Myocyte (in vitro differentiated cells): ENCODE measurements at places on chromosomes 11 and 22.

DNA sequence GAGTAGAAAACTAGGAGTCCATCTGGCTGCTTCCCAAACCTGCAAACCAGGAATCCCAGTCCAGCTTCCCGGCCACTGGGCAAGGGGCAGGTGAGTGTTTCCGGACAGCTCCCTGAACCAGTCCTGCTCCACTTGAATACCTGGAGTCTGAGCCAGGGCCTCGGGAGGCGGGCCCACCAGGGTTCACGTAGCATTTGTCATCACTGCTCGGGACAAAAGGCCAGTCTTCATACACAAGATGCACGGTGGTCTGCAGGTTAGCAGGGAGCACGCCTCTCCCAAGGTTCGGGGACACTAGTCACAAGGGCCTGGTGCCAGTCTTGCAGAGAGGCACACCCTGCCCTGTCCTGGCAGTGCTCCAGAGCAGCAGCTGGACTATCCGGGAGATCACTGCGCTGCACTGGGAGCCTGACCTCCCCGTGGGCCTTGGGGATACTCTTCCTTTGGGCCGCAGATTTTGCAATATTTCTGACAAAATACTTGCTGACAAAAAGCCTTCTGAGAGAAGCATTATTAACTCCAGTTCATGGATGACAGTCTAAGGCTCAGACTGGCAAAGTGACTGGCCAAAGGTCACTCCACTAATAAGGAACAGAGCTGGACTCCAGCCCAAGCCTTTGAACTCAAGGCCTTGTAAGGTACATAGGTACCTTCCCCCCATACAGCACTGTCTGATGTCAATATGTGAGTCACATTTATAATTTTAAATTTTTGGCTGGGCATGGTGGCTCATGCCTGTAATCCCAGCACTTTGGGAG is 25.1 kb downstream of the CD6 start:
- peak; percentile 37 for DNase-seq

GRCh38 chr22:30413745-30414524 is 11.6 kb upstream of the MTFP1 start:
- DNase-seq = no peak

DNA sequence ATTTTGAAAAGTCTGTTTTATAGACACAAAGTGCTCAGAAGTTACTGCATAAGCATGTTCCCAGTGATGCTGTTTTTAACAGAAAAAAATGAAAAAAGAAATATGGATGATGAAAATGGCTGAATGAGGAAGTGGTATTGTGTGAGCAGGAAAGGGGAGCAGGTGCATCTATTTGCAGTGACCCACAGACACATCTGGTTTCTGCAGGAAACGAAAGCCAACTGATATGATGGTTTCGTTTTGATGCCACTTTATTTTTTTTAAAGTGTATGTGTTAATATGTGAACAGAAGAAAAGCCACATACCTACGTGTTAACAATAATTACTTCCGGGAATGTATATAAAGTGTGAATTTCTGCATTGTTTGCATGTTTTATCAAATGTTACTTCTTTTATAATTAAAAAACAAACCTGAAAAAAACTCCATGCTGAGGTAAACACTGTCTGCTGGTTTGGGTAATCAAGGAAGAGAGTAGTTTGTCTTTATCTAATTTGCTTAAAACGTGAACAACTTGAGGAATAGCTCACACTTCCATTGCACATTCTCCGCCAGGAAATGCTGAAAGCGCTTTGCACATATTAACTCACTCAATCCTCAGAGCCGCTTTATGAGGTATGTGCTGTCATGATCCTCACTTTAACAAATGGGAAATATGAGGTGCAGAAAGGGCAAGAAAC is 1335.9 kb downstream of the TBC1D22A start:
- no peak for DNase-seq

DNA sequence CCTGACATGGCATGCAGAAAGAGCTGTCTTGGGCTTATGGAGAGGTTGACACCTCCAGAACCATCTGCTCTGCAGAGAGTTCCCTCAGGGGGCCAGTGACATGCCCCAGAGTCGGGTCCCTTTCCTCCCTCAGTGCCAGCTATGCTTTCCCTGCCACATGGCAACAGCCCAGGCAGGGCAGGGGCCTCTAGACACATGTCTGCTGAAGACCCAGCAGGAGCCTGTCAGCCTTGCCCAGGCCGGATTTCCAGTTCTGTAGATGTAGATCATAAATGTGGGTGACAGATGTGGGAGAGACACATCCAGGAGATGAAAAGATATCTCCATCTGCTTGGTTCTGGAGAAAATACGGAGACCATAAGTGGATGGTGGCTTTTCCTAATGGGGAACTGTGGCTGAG is 25.5 kb downstream of the NAV2 start:
- DNase-seq = no peak

GRCh38 chr22:40708177-40708576 is 28.9 kb downstream of the MCHR1 start:
- DNase-seq = no peak

GRCh38 chr11:111120696-111121302 is 124.7 kb upstream of the POU2AF2 start:
- no peak for DNase-seq

- DNase-seq = peak; percentile 45
Observed at GRCh38 chr11:76763573-76764346, 19.4 kb upstream of the TSKU start.

DNA sequence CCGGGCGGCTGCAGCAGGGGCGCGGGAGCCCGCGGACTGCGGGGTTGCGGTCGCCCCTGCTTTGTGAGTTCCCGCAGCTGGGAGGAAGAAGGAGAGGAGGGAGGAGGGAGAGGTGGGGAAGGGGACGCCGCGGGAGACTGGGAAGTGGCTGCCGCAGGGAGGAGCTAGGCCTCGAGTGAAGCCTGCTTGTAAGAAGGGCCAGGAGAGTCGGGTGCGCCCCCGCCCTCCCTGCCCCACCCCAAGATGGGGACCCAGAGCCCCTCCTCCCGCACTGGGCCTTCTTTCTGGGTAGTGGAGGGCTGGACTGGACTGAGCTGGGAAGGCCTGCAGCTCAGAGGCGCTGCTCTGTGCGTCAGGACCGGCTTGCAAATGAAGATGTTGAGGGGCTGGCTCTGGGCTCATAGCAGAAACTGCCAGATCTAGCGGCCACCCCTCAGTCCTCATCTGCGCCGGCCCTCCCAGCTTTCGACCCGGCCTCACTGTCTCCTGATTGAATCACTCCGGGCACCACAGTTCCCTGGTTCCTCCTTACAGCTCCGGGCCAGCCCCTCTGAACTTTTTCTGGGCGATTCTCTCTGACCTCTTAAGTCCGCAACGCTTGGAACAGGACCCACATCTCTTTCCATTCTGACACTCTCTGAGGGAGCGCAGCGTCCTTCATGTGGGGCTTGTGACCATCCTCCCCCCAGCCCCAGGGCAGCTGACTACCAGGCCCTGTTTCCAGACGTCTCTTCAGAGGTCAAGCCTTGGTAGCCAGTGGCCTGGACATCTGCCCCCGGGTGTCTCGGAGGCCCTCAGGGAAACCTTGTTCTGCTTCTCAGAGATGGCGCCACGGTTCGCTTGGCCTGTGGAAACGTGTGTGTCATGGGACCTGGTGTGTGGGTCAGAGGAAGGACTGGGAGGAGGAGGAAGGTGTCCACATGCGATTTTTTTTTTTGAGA is 21.9 kb downstream of the SERPINH1 start:
- peak; percentile 75 for DNase-seq

GRCh38 chr22:30392661-30393321 is 4.0 kb upstream of the SEC14L2 start:
- peak; percentile 40 for DNase-seq

DNA sequence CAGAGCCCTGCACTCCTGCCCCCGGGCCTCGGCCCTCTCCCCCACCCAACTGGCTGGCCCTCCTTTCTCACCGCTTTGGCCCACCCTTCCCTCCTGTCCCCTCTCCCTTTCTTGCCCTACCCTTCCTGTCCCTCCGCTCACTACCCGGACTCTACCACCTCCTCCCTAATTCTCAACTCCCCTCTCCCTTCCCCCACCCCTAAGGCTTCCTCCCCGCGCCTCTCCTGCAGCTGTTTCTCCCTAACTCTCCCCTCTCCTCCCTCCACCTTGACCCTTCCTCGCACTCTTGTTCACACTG is 421 bp downstream of the SLC15A3 start:
- peak; percentile 18 for DNase-seq

- peak; percentile 87 for DNase-seq
Observed at GRCh38 chr11:9748361-9748970, 84.6 kb downstream of the SWAP70 start.

DNA sequence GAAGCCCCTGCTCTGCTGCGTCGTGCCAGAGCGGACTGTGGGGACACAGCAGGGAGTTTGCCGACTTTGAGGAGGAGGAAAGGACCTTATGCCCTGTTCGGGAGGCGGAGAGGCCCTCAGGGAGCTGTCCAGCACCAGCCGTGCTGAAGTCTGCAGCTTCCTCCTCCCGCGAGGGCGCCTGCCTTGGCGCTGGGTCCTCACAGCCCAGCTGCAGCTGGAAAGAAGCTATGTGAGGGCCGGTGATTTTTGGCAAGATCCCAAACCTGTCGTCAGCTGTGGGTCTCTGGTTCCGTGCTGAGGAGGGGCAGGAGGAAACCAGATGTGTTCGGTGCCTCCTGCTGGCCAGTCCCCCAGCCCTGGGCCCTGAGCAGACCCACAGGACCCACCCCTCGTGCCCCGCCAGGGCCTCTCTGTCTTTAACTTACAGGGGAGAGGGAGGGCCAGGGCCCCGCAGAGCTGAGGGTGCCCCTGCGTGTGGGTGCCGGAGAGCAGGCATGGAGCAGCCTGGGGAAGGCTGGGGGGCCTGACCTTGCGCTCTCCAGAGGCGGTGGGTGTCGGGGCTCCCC is 12.0 kb downstream of the BRSK2 start:
- DNase-seq = peak; percentile 75

DNA sequence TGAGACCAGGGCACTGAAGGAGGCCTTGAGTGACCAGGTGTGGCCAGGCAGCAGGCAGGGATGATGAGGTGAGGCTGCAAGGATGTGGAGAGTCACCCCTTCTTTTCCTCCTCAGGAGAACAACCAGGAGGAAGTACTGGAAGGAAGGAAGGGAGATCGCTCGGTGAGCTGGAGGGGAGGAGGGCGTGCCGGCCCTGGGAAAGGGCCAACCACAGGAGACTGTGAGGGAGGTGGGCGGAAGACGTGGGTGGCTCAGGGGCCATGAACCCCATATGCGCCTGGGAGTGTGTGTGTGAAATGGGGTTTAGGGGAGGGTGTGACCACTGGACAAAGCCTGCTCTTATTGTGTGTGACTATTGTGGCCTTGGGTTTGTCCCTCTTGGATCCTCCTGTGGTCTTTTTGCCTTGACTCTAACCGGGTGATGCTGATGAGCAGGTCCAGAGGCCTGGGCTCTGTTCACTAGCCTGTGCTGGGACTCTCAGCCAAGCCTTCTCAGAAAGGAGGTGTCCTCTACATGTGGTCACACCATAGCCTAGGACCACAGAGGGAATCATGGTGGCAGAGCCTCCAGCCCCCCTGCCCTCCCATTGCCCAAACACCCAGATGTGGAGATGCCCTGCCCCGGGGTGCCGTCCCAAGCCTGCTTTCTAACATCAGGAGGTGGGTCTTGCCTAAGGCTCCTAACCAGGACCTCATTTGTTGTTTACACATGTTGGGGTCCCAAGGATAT is 41.3 kb upstream of the TUB start:
- DNase-seq = no peak
